ENCODE measurements at places on chromosomes 7 and 10.

GRCh38 chr10:131547129-131547799, 235.7 kb upstream of the TCERG1L start:
- DNase-seq, result peak; percentile 9

- DNase-seq, result peak; percentile 16
These were observed 22.6 kb downstream of the CPVL start for GRCh38 chr7:29123626-29124190.

DNA sequence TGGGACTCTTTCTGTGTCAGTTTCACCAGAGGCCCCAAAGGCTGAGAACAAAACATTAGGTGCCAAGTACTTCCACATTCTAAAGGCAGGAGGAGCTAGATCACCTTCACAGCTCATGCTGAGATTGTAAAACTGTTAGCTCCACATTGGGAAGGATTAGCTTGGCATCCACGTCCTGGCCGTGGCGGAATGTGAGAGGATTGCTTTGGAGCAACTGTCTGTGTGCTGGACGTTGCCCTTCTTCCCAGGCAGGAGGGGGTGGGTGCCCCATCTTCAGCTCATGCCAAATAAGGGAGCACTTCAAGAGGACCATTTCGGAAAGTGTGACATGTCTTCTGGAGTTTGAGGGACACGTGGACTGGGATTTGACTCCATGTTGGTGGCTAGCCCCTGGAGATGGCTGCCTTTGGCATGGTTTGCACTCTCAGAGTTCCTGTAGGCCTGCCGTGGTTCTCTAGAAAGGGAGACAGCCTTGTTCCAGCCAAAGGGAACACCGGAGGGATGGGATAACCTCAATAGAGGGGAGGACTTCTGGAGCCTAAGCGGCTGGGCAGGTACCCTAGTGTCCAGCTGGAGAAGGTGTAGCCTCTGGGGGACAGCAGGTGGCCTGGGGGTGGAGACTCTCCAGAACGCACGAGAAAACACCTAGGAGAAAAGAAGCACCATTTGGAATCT, 19.9 kb upstream of the FMC1 start:
- DNase-seq, result peak; percentile 24

- DNase-seq, result no peak
These were observed 450.8 kb downstream of the ETV1 start for GRCh38 chr7:13538669-13539068.

DNA sequence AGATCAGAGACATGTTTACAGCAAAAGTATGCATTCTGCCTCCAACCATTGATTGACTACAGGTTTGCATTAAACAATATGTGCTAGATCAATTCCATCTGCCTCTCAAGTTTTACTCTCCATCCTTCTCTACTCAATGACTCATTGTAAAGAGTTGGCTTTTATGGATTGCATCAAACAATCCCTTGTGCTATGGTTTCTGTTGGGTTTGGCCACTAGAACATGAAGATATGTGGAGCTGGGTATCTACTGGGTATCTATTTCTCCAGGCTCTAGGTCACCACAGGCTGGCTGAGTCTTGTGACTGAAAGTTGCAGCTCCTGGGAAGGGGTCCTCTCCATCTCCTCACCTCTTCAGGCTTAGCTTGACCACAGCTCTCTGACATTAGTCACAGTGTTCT, 204.7 kb downstream of the DGKI start:
- no peak for DNase-seq

DNA sequence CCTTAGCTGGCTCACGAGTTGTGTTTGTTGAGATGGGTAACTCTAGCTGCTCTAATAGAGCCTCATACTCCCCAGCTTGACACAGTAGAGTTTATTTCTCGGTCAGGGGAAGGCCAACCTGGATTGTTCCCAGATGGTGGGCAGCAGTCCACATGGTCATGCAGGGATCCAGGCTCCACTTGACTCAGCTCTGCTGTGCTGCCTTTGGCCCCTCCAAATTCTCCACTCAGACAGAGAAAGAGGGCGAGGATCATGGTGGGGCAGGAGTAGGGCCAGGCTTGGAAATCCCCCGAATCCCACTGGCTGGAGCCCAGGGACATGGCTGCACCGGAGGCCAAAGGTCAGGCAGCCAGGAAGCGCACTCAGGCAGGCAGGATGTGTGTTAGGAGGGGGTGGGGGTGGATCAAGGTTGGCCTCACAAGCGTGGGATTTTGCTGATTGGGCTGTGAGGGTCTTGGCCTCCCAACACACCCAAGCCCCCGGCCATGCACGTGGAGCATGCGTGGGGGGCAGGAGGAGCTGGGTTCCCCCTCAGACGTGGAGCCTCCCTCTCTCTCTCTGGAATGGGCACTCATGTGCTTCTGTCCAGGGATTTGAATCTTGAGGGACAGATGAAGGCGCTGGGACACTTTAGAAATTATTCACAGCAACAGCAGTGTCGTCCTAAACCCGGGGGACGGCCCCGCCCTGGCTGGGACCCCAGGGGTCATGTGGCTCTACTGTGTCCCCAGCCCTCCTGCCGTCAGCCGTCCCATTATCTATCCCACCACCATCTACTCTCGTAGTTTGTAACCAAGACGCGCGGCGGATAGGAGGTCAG, 44.8 kb downstream of the PDGFA start:
- no peak for DNase-seq

DNA sequence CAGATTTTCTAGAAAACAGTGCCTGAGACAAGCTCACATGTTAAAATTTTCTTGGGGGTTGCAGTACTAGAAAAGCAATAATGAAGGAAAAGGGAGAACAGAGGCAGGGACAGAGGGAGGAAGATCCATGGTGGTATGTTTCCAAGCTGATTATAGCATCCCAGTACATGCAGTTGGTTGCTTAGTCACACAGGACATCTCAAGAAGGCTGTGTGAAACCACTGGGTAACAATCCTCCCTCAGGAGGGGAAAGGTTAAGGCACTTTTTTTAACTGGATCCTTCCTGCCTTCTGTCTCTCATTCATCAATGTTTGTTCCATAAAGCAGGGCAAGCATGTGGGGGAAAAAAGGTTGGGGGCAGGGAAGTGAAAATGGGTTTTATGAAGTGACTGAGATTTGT, 6.1 kb upstream of the IMMP2L start:
- DNase-seq, result no peak

- DNase-seq, result no peak
These were observed 2.0 kb downstream of the CYP3A7 start for GRCh38 chr7:99733003-99733402.

GRCh38 chr7:150621376-150621775, 10.8 kb downstream of the GIMAP6 start:
- DNase-seq, result no peak

- DNase-seq, result no peak
These were observed 214.0 kb upstream of the CHRM2 start for GRCh38 chr7:136654406-136654805.

DNA sequence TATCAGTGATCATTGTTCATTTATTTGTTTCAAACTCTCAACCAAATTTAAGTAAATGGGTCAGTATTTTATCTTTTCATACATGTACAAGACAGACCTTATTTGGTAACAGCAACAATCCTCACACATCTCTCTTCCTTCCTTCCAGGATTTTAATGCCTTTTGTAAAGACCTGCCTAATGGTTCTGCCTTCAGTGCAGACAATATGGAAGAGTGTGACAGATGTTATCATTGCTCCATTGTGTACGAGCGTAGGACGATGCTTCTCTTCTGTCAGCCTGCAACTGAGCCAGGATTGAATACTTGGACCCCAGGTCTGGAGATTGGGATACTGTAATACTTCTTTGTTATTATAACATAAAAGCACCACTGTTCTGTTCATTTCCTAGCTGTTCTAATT, 6.3 kb downstream of the CAV2 start:
- DNase-seq, result no peak

DNA sequence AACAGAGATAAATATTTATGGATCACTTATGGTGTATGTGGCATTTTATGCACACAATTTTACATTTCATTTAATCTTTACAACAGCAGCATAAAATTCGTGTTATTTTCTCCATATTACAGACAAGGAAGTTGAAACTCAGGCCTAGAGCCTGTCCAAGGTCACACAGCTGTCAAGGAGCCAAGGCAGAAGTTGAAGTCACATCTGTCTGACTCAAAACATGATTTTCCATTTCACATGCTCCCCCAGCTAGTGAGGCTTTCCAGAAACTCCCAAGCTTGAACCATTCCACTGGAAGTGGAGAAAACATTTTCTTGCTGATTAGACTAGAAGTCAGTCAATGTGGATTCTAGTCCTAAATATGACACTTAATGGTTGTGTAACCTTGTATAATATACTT, 110.5 kb downstream of the HECTD2 start:
- DNase-seq, result peak; percentile 58

DNA sequence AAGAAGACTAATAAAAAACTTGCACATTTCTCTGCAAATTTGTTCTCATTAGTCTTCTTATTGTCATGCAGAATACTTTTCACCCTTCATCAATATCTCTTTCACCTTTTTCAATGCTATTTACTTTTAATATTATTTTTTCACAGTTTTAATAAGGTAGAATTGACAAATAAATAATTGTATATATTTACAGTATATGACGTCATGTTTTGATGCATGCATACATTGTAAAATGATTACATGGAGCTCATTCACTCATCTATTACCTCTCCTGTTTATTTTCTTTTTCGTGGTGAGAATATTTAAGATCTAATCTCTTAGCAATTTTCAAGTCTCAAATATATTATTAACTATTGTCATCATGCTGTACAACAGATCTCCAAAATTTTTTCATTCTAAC, 658.2 kb upstream of the MKI67 start:
- DNase-seq, result no peak

GRCh38 chr10:88316292-88316861, 266.7 kb downstream of the RNLS start:
- DNase-seq, result no peak

- no peak for DNase-seq
These were observed 39.0 kb downstream of the MAD1L1 start for GRCh38 chr7:2193575-2194305.

- DNase-seq, result no peak
These were observed 134.2 kb downstream of the OR13A1 start for GRCh38 chr10:45180946-45181875.

- no peak for DNase-seq
These were observed 66.5 kb downstream of the ASB13 start for GRCh38 chr10:5599613-5600520.

DNA sequence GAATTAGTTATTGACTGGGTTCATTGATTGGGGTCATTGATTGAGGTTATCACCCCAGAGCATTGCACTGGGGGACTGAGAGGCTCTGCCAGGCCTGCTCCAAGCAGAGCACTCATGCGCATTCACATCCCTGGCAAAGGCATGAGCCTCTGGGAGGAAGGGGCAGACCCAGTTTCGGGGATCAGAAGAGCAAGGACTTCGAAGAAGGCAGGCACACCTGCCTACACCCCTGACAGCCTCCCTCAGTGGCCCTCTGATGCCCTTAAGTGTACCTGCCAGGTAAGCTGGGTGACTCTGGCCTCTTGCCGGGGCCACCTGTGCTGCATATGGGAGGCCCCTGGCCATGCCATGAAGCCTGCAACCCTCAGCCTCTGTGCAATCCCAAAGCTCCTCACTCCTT, 181.1 kb downstream of the PTPN20 start:
- no peak for DNase-seq

DNA sequence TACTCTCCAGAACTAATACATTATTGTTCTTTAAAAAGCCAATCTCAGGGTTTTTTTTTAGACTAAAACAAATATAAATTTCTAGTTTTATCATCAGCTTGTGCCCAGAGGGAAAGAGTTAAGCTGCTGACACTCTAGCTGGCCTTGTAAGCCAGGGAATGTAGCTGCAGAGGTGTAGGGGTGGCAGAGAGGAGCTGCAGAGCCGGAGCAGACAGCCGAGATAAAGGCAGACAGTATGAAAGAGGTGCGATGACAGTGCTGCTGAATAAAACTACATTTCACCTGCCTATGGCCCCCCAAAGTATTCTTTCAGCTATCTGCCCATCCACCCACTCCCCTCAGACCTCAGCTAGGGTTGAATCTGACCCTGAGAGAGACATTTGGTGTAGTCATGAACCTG, 653.7 kb upstream of the ZWINT start:
- no peak for DNase-seq

- peak; percentile 59 for DNase-seq
These were observed 655.6 kb downstream of the LRMDA start for GRCh38 chr10:76086761-76087639.

DNA sequence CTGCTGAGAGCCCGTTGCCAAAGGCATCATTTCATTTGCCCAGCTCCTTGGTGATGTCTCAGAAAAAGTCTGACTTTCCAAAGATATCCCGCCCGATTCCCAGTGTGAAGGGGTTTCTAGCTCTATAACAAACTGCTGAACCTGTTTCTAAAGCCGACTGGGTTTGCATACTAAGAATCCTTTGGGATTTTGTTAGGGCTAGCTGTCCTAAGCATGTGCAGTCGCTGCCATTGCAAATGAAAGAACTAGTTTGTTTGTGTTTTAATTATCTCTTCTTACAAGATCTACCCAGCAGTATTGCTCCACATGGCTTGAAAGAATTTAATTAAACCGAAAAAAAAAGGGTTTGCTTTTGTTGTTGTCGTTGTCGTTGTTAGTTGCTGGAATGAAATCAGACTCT, 476.6 kb downstream of the GATA3 start:
- no peak for DNase-seq

- DNase-seq, result no peak
These were observed 192.5 kb upstream of the SEMA3C start for GRCh38 chr7:81111358-81111757.

DNA sequence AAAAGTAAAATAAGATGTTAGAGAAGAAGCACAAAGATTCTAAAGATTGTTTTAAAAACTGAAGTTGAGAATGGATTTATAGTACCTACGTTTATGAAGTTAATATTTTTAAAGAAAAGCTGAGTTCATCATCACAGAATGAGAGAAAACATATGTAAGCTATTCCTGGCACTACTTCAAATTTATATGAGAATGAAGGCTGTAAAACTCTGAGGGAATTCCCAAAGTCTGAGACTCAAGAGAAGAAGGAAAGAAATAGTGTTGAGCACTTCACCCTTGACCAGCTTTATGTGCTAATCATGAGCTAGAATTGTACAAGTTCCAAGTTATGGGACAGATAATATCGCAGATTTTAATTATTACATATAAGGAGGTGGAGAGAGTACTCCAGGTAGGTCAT, 323.7 kb upstream of the GNAI1 start:
- no peak for DNase-seq

DNA sequence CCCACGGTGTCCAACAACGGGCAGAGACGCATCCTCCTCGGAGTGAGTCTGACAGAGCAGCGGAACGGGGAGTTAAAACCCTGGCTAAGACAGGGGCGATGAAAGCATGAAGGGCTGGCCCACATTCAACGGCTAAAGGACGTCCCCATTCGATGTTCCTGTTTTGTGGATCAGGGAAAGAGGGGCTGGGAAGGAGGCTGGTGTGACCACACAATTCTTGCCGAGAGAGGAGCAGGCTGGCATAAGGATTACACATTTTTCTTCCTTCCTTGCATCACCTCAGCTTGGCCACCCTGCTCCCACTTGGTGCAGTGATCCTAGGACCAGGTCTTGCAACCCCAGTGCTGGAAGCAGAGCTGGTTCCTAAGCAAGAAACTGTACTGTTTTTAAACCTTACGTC, 67.7 kb downstream of the GNA12 start:
- no peak for DNase-seq

GRCh38 chr10:47354165-47354564, 6.0 kb downstream of the RBP3 start:
- DNase-seq, result no peak

Data from MV-4-11 (cell line).